Lung (tissue), 17 donors: ENCODE measurements at places on chromosomes 12 and 14. TPM values are rescaled to one million over a fixed set of nuclear protein-coding genes. Genes with fewer than 3 reads are reported as not detected.
A peak's percentile ranks its signal among the peaks of the same experiment; 100 is the strongest.

The NYNRIN gene
- polyA plus RNA-seq = 2.9 TPM

The HIP1R gene
- polyA plus RNA-seq = 34.5 TPM

The HCAR2 gene
- polyA plus RNA-seq = 1.4 TPM

The KRT79 gene
- 1.5 TPM for polyA plus RNA-seq

The NEMP1 gene
- 3.7 TPM for polyA plus RNA-seq

The CISTR gene
- not detected for polyA plus RNA-seq

The CCDC196 gene
- not detected for polyA plus RNA-seq

GRCh38 chr12:21659383-21659782 lies 1.7 kb upstream of the LDHB start:
- no peak for DNase-seq

- no peak for DNase-seq
Observed at GRCh38 chr12:91311081-91311480, 128.5 kb upstream of the DCN start.

GRCh38 chr12:57171668-57172067 lies 24.2 kb upstream of the LRP1-AS start:
- no peak for DNase-seq

- no peak for DNase-seq
Observed at GRCh38 chr14:65243766-65244442, 141.6 kb upstream of the MAX start.

DNA sequence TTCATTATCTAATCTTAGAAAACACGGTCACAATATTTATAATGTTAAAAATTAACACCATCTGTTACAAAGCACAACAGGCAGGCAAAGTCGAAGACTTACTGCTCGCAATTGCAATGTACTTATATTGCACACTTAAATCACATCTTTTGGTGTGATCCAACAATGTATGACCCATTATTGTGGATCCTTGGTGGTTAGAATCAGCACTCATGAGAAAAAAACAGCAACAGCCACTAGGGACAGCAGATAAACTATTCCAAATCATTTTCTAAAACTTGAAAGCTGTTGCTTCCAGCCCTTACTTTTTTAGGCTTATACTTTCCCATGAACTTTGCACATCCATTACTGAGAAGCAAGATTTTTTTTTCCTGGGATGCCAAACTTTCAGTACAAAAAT lies 20.4 kb downstream of the COX16 start:
- no peak for DNase-seq

DNA sequence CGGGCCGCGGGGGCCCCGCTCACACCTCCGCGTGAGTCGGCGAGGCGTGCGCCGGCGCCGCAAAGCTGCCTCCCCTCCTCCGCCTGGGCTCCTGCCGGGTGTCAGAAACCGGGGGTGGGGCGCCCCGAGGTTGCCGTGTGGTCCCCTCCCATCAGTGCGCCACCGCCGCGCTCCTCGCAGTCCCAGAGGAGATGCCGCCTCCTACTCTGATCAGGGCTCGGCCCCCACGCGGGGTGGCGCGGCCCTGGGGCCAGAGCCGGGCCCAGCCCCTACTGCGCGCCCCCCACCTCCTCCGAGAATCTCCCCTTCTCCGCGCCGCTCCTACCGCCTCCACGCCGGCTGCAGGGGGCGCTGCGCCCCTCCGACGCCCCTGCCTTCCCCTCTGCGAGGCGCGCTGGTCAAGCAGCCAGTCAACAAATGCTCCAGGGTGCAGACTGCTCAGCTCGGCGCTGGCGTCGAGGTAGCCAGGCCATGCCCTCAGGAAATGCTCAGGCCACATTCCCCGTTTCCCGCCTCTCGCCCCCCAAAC lies 467 bp upstream of the JAG2 start:
- no peak for DNase-seq

DNA sequence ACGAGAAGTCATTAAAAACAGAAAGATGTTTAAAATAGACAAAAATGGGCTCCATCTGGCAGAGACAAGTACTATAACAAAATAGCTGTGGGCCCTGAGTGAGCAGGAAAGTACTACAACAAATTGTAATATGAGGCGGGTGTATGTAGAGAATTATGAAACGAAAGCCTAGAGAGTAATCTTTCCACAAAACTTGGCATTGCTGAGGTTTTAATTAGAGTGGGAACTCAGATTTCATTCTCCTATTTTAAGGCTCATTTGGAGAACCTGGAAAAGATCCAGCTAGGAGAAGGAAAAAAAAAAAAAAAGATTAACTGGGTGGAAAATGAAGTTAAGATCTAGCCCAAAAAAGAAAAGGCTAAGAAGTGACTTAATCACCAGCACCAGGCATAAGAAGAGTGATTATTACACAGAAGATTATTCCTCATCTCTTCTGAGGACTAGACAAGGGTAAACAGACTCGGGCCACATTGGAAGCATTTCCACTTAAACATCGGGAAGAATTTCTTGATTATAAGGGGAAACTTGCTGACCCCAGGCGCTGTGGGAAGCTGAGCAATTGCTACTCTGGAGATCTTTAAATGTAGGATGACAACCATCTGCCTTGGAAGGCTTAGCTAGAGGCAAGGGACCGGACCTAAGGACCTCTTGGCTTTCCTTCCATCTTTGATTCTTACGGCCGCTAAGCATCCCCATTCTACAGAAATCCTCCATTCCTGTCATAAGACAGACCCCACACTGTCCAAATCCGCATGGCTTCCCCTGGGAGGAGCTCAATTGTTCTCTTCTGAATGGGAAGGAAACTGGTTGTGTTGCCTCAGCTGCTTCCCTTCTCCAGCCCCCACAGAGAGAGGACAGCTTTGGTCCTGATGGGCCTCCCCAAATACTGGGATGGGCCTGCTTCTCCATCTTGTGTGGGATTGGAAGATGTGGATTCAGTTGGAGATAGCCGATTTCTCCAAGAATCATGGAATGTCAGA lies 40.6 kb downstream of the IGF1 start:
- DNase-seq = peak; percentile 26

DNA sequence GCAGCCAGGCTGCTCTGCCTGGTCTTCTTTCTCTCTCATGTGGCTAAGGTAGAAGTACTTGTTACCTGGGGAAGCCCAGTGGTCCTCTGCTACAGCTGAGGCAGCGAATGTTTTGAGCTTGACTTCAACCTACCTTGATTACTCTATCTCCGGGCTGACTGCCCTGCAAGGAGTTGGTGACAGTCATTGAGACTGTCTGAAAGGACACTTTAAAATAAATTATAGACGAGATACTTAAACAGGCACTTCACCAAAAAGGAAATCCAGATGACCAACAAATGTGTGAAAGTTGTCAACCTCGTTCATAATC lies 474 bp upstream of the CIT start:
- DNase-seq = no peak

- no peak for DNase-seq
Observed at GRCh38 chr12:121005346-121005815, 10.9 kb downstream of the C12orf43 start.

GRCh38 chr12:19779395-19780056 lies 340.2 kb downstream of the AEBP2 start:
- DNase-seq = peak; percentile 44

- DNase-seq = no peak
Observed at GRCh38 chr12:91356405-91356804, 173.8 kb upstream of the DCN start.

- DNase-seq = peak; percentile 82
Observed at GRCh38 chr12:46224386-46224785, 44.5 kb downstream of the SLC38A1 start.

GRCh38 chr12:106417926-106418910 lies 60.7 kb downstream of the POLR3B start:
- no peak for DNase-seq

DNA sequence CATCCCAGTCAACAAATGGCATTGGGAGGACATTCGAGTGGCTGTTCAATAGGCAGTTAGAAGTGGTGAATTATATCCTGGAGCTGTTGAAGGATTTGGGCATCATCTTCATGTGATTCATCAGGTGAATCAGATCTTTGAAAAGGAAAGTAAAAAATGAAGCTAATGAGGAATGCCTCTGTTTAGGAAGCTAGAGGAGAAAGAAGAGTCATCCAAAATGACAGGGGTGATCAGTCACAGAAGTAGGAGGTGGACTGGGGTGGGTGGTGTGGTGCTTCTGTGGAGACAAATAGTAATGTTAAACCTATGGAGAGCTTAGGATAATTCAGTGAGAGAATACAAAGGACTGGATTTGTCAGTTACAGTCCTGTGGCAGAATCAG lies 32.7 kb downstream of the DIP2B start:
- DNase-seq = no peak

GRCh38 chr14:101199028-101199770 lies 295.7 kb upstream of the RTL1 start:
- no peak for DNase-seq

GRCh38 chr12:107178776-107179175 lies 85.4 kb upstream of the CRY1 start:
- DNase-seq = no peak

- DNase-seq = no peak
Observed at GRCh38 chr12:122740351-122740750, 9.7 kb upstream of the HCAR1 start.

DNA sequence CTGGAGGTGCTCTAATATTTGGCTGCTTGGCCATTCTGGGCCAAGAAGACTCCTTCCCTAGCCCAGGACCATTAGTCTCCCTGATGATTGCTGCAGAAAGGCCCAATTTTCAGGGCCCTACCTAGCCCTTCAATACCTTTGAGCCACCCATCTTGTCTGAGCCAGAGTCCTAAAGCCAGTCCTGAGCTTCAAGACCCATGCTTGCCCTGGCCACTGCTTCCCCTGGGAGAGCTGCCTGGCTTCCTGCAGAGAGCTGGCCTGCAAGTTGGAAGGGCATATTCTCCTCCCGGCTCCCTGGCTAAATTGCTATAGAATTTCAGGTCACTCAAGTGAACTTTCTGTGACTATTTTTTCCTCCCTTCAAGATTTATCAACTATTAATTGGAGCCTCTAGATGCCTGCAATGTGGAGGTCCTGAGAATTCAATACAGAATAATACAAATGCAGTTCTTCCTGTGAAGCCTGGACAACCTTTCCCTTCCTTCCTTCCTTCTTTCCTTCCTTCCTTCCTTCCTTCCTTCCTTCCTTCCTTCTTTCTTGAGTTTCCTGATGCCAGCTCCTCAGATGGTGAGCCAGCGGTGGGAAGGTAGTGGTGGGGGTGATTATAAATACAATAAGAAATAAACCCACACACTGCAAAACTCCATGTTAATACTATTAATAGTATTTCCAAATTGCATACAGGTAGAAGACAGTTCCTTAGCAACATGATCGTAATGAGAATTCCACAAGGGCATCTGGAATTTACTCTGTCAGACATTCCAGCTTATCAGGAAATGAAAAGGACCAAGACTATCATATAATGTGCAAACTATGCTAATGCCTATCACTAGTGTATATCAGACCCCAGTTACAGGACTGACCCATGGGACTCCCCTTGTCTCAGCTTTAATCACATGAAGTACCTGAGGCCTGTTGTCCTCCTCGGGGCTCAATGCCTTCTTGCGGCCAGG lies 108.1 kb downstream of the ZFP36L1 start:
- no peak for DNase-seq

- no peak for DNase-seq
Observed at GRCh38 chr14:87013583-87013982, 979.4 kb downstream of the GALC start.

GRCh38 chr12:113075137-113075683 lies 18.7 kb downstream of the DTX1 start:
- DNase-seq = no peak
